ENCODE measurements at places on chromosomes 12 and 14.

DNA sequence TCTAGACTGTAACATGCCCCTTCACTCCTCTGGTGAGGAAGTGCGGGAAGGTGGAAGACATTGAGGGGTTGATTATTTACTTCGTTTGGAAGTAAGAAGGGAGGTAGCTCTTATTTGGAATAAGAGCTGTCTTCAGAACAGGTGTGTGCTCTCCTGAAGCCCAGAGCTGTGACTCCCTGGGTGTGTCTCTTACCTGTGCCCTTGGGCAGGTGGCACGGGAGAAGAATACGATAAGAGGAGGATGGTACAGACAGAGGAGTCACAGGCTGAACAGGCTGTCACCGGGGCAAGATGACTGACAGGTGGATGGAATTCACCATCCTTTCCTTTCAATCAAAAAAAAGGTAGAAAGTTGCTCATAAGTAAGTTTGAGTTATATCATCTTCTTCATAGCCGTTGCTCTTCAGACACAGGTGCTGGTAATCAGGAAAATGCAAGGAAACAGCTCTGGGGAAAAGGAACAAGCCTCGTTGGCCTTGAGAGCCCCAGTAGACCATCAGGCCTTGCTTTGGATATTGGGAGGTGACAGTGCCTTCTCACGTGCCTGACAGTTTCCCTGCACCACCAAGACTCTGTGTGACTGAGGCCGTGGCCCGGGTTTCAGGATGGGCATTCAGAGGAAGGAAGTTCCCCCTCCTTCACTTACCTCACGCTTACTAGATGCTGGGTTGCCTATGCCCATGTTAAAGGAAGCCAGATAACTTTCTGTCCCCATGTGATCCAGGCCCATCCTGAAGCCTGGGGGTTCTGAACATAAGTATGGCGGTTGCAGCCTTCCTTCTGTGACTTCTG is 120.4 kb downstream of the ETV6 start:
- no peak for DNase-seq

DNA sequence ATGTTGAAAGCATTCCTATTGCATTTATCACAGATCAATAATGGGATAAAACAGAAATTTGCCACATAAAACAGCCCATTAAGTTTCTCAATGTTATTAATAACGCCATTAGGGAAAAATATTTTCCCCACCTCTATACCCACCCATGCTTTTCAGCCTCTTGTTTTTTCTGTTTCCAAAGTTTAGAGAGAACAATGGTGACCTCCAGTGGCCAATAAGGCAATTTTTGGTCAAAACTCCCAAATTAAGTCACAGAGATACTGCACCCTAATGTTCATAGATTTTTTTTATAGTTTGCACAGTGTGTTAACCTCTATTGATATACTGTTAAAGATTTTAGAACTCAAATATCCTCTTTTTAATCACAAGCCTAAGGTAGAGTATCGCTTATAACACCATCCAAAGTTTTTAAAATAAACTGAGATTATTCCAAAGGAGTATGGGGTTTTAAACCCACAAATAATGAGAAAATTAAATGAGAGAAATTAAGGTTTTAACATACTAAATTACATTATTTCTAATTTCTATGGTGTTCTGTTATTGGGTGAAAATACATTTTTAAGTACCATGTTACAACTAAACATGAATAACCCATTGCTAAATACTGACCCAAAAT is 184.7 kb upstream of the DCN start:
- peak; percentile 20 for DNase-seq

GRCh38 chr12:112233242-112233641 is 107.9 kb downstream of the TRAFD1 start:
- DNase-seq, result no peak

- DNase-seq, result no peak
These were observed 54.6 kb upstream of the ATF7IP start for GRCh38 chr12:14310866-14311265.

DNA sequence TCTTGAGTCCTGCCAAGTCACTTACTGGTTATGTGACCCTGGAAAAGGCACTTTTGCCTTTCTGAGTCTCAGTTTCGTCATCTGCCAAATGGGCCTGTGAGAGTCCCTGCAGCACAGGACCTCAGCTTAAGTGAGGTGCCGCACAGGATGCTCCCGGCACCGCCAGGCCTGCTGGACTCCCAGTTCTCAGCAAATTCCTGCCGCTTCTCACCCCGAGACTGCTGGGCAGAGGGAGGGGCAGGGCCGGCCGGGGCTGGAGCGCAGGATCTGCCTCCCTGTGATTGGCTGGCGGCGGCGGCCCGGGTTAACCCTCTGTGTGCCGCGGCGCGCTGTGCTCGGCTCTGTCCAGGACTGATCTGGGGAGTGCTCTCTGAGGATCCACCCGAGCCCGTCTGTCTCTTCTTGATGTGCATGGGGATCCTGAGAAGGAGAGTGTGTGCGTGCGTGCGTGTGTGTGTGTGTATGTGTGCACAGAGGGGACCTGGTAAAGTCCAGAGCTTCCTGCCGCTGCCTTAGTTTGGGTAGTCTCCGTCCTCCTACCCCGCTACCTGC is 8.6 kb downstream of the SETD1B start:
- DNase-seq, result peak; percentile 43

GRCh38 chr14:50058113-50058512 is 58.3 kb downstream of the VCPKMT start:
- no peak for DNase-seq

- DNase-seq, result no peak
These were observed 23.0 kb upstream of the ITGA5 start for GRCh38 chr12:54442099-54442498.

DNA sequence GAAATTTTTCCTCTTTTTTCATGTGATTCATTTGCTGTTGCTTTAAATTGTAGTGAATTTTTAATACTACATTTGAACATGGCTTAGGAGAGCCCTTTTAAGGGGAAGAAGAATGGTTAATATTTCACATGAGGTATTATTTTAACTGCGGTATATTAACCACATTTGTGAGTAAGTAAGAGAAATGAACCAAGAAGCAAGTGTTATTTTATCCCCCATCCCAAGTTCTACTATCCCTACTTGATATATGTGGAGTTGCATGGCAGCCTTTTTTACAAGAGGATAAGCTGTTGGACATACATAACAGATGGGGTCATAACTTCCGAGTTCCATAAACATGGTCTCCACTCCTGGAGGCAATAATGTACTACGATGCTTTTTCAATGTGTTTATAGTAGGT is 623.3 kb downstream of the LRFN5 start:
- peak; percentile 70 for DNase-seq

- DNase-seq, result no peak
These were observed 34.1 kb downstream of the ERH start for GRCh38 chr14:69363964-69364363.

Measured in kidney glomerular epithelial cell (primary cell).